ENCODE measurements at places on chromosomes 4 and X.

DNA sequence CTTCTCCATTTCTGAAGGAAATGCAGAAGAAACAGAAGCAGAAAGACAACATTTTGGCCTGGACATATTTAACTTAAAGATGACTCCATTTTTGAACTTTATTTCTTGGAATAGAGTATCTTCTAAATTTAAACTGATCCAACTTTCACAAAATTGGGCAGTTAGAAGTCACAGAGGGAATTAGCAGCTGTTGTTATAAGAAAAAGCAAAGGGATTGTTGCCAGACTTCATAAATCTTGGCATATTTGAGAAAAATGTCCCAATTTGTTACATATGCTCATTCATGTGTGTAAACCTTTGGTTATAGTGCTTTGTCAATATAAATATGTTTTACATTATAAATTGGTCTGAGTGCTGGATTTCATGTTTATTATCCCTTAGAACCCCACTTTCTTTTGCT, 3.4 kb downstream of the GLUD2 start:
- no peak for DNase-seq

DNA sequence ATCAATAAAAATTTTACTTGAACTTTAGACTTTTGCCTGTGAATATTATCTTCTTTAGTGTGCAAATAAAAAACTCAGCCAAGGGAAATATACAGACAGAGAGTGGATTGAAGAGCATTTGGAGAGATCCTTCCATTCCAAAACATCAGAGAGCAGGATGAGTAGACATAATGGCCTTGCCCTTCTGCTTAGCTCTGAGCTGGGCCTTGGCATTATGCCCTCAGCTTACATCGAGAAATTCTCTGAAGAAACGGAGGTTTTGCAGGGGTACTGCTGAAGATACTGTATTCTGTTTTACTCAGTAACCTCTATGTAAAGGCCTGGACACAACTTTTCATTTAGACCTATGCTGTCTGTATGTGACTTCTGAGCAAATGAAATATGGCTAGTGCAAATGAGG, 317.4 kb downstream of the STIM2 start:
- no peak for DNase-seq

DNA sequence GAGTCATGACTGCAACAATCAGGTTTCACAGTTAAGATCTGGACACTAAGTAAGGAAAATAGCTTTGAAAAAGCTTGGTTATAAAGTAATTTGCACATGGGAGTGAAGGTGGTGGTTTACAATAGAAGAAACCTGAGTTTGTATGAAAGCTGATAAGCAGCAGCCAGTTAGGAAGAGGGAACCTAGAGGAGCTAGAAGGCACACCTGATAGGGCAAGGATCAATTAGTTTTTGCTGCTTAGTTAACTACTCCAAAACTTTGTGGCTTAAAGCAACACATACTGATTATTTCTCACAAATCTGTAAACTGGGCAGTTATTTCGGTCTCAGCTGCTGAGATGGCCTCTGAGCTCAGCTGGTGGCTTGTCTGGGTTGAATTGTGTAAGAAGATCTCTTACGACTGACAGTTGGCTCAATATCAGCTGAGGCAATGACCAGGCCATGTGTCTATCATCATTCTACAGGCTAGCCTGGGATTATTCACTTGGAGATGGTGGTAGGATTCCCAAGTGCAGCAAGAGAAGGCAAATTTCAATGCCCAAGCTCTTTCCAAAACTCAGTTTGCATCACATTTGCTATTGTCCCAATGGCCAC, 255.0 kb upstream of the PITX2 start:
- no peak for DNase-seq

DNA sequence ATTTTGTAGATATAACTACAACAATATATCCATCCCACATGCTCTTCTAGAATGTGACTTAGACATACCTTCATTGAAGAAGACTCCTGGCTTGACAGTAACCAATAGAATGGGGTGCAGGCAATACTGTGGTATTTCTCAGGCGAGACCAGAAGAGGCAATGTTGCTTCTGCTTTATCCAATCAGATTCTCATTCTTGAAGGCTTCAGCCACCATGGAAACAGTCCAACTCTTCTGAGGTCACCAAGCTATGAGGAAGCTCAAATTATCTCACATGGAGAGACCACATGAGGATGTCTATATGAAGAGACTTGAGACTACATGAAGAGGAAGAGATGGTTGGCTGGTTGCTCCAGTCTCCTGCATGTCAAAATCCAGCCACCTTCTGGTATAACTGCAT, 469.9 kb downstream of the PCDH10 start:
- DNase-seq = no peak

- DNase-seq = no peak
Measured at GRCh38 chr4:13766761-13767540, 139.4 kb upstream of the BOD1L1 start.

DNA sequence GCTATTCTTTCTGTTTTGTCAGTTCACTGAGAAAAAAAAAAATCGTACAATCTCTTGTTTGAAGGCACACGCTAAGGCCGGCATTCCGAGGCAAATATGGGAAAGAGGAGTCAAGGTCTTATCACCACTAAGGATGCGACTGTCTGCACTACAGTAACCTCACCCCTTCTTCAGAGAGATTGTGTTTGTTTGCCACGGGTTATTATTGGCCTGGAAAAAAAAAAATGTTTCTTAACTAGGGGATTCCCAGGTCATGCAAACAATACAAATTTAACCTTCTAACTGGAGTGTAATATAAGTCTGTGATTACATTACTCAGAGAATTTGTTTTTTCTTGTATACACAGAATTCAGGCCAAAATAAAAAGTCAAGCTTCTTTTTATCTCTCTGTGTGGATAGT, 168.3 kb downstream of the TMA16 start:
- DNase-seq = no peak

DNA sequence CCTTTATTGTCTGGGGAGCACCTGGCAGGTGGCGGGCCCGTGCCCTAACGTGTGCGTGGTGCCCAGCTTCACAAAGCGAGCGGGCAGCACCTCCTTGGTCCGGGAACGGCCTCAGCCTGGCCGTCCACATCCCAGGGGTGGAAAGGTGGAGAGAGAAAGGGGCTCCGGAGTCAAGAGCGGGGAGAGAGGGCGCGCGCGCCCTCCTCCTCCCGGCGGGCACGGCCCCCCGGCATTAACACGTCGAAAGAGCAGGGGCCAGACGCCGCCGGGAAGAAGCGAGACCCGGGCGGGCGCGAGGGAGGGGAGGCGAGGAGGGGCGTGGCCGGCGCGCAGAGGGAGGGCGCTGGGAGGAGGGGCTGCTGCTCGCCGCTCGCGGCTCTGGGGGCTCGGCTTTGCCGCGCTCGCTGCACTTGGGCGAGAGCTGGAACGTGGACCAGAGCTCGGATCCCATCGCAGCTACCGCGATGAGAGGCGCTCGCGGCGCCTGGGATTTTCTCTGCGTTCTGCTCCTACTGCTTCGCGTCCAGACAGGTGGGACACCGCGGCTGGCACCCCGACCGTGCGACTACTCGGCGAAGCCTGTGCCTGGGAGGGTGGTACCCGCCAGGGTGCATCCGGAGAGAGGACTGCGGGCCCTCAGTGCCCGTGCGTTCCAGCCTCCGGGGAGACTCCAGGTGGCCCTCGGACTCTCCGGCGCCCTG, at the start of gene KIT:
TSS of gene KIT (plus strand) at position 407 of the 701 bp plus-strand sequence. CDS start at position 465, 58 bp downstream.
- DNase-seq = peak; percentile 91

DNA sequence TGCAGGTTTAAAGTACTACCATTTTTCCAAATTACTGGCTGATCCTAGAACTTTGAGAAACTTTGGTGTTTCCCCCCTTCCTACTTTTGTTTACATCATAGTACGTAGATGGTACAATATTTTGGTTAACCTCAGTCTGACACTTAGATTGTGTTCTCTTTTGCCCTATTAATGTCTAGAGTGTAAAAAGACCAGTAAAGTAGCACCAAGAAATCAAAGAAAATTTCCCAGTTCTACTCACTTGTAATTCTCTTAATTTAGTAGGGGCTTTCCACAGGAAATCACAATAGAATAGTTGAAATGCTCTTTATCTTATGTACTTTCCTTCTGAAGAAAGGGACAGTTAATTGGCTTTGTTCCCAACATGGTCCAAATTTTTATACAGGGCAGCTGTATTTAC, 51.6 kb downstream of the NFKB1 start:
- no peak for DNase-seq

DNA sequence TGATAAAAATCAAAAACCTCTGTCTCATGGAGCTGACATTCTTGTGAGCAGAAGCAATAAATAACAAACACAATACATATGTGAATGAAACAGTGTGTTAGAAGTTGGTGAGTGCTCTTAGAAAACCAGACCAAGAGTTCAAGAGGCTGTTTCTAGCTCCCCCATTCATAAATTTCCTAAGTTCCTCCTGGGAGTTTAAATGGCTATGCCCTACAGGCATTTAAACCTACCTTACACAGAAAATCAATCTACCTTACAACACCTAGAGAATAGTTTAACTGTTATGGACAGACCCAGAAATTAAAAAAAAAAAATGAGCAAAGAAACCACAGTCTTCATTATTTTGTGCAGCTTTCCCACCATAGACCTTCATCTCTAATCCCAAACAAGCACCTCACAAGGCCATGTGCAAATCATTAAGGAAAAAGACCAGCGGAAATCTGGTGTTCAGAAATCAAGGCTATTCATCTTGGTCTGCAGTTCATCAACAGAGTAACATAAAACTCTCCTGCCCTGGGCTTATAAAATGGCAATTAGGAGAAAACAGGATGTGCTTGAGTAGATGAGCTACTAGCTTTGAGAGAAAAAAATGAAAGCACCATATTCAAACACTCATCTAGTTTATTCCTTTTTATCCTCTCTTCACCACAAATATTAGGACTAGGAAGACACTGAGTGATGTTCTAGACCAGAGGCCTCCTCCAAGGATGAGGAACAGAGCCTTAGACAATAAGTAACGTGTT, 147.2 kb downstream of the SHROOM3 start:
- DNase-seq = no peak

- DNase-seq = no peak
Measured at GRCh38 chr4:42654631-42655268, 2.2 kb downstream of the ATP8A1 start.

DNA sequence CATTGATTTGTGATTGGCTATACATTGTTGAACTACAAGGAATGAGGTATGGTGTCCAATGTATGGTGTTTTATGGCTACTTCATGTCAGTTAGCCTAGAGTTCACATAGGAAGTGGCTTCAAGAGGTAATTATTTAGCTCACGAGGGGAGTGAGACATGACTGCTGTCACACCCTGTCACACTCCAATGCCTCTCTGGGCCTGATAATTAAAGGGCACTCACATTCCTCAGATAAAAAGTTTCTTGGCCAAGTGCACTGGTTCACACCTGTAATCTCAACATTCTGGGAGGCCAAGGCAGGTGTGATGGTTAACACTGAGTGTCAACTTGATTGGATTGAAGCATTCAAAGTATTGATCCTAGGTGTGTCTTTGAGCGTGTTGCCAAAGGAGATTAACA, 65.0 kb upstream of the DDX60 start:
- DNase-seq = no peak

DNA sequence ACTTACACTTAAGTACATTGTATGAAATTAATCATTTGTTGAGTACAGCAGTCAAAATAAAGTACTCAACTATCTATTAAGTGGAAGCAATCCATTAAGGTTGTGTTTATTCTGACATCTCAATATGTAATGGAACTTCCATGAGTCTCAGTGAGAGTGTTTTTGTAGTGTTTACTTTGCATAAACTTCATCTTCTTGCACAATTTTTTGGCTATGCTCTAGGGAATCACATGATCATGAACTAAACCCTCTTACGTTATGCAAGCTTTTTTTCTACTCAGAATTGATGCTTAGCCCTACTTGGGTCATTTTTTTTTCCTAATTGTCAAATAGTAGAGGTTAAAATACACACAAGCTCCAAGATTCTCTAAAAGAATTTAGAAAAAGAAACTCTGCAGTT, 21.1 kb upstream of the PIGA start:
- DNase-seq = no peak

DNA sequence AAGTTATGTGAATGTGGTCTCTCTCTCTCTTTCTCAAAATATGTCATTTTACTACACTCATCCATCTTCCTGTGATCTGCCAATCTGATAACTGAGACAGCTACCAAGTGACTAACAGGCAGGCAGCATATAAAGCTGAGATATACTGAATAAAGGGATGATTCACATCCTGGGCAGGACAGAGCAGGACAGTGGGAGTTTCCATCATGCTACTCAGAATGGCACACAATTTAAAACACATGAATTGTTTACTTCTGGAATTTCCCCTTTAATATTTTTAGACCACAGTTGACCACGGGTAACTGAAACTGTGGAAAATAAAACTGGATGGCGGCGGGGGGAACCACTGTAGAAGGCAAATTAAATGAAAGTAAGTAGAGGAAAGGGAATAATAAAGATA, 58.6 kb upstream of the DCTD start:
- no peak for DNase-seq

GRCh38 chr4:127730142-127730913, at the start of gene SLC25A31:
Gene SLC25A31 (plus strand): TSS chr4:127730400. CDS start chr4:127730546, 146 bp downstream.
- no peak for DNase-seq

- DNase-seq = no peak
Measured at GRCh38 chr4:76792418-76792817, 105.5 kb downstream of the SOWAHB start.

DNA sequence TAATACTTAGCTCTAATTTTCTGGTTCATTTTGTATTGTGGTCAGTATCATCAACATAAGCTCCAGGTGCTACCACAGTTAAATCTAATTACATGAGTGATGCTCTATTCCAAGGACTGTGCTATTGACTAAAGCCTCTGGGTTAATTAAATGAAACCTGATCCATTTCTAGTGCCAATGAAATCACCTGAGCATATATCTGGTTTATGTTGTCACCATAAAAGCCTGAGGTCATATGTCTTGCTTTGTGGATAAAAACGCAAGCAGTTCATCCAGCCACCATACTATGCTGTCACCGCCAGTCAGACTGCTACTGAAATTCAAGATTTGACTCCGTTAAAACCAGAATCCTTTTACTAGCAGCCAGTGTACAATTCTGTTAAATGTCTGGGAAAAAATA, 64.2 kb upstream of the ZNF518B start:
- DNase-seq = no peak

DNA sequence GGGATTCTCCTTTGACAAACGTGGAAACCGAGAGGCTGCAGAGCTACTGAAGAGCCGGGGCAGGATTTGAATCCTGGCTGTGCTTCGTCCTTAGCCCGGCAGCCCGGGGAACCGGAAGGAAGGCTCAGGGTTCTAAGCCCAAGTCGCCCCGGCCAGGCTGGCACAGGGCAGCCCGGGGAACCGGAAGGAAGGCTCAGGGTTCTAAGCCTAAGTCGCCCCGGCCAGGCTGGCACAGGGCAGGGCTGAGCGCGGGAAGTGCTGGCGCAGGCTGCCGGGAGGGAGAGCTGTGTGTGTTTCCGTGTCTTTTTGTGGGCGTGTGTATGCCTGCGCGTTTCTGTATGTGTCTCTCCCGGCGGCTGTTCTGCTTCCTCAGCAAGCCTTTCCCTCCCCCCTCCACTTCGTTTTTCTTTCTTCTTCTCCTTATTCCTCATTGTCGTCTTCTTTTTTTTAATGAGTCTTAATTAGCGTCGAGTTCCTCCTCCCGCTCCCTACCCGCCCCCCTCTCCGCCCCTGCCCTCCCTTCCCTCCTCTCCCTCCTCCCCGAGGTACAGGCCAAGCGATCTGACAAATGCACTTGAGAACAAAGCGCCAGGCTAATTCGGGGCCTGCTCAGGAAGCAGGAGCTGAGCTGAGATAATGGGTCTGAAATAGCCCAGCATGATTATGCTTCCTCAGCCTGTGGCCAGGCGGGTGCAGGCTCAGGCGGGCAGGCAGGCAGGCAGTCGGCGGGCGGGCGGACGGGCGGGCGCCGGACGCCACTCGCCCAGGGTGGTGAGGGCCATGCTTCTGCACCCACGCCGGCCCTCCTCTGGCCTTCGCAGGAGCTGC, 65.9 kb downstream of the EFNB1 start:
- peak; percentile 33 for DNase-seq

GRCh38 chrX:13334491-13334890, 14.6 kb upstream of the ATXN3L start:
- DNase-seq = no peak

Data from iPS-NIHi11 (cell line).